ENCODE measurements at places on chromosomes 2 and 18.

- DNase-seq, result no peak
Observed at GRCh38 chr2:121485039-121485438, 45.6 kb upstream of the RNU4ATAC start.

DNA sequence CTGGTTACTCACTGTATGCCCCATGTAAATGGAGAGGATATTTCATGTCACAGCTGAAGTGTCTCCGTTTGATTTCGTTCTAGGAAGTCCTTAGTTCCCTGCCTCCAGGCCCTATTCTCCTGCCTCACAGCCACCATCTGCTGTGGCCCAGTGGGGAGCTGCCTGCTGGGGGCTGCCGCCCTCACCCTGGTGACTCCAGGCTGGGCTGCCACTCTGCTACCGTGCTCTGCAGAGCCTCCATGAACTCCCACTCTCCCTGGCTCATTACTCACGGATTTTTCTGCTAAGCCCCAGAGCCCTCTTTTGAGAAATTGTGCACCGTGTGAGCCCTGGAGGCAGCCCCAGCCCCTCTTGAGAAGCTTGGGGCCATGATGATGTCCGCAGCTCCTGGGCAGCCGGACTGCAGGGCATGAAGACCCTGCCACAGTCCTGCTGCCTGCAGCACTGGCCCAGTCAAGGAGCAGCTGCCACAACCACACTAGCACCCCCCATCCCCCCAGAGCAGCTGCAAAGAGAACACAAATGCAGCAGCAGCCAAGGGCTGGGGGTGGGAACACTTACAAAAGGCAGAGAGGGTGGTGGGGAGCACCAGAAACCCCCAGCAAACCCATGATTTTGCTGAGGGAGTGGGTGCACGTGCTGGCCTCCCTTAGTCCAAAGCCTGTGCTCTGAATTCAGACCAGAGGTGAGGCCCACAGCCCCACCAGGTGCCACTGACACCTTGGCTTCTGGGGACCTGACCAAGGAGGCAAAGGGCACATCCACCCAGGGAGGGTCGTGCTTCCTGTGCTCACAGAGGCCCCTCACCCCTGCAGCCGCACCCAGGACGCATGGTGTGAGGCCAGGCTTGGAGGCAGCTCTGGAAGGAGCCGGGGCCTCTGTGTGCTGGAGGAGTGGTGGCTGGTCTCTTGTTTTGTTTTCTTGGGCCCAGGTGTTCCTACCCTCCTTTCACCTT is 270.2 kb upstream of the RAB6C start:
- no peak for DNase-seq

- DNase-seq, result no peak
Observed at GRCh38 chr2:169159686-169160085, 90.3 kb downstream of the DHRS9 start.

DNA sequence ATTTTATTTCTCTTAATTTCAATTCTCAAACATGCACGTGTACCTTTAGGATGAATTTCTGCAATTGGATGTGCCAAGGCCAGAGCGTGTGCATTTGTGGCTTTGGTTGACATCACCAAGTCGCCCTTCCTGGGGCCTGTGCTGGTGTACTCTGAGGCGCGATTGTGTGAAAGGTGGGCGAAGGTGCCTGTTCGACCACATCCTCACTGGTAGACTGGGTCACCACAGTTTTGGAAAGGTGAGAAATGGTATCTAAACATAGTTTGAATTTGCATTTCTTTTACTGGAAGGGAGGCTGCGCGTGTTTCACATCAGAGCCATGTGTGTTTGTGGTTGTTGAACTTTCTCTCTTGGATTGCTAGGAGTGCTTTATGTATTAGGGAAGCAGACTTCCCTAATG is 89.8 kb downstream of the LDLRAD4 start:
- no peak for DNase-seq

- no peak for DNase-seq
Observed at GRCh38 chr2:143468341-143468888, 339.2 kb downstream of the ARHGAP15 start.

GRCh38 chr18:79529296-79529695 is 133.6 kb downstream of the NFATC1 start:
- no peak for DNase-seq

GRCh38 chr18:9594823-9595596 is 19.3 kb downstream of the PPP4R1 start:
- no peak for DNase-seq

GRCh38 chr2:51256736-51257135 is 224.8 kb upstream of the NRXN1 start:
- no peak for DNase-seq

GRCh38 chr2:172472446-172473033 is 45.2 kb downstream of the ITGA6 start:
- no peak for DNase-seq

- peak; percentile 47 for DNase-seq
Observed at GRCh38 chr2:100008956-100009355, 133.4 kb downstream of the AFF3 start.

DNA sequence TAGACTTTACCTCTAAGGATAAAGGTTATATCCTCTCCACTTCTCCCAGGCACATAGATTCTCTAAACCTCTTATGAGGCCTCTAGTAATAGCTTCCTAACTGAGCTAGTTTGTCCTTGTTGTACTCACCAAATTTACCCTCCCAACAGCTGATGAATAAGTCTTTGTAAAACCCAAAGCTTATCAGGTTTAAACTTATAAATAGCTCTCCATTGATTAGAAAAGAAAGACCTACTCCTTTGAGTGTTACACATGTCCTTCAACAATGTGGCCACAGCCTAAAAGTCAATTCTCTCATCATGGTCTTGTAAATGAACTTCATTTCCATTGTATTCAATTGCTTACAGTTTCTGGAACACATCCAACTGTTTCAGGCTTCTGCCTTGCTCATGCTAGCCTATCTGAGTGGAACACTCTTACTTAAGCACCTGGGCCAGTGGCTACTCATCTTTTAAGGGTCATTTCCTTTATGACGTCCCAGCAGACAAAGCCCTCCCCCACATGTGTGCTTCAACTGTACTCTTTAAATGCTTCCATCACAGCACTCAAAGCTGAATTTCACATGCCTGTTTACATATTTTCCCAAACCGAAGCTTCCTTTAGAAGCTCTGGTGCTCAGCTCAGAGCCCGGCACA is 131.6 kb downstream of the CDH2 start:
- DNase-seq, result no peak

- DNase-seq, result no peak
Observed at GRCh38 chr2:36539631-36540030, 58.3 kb downstream of the FEZ2 start.

DNA sequence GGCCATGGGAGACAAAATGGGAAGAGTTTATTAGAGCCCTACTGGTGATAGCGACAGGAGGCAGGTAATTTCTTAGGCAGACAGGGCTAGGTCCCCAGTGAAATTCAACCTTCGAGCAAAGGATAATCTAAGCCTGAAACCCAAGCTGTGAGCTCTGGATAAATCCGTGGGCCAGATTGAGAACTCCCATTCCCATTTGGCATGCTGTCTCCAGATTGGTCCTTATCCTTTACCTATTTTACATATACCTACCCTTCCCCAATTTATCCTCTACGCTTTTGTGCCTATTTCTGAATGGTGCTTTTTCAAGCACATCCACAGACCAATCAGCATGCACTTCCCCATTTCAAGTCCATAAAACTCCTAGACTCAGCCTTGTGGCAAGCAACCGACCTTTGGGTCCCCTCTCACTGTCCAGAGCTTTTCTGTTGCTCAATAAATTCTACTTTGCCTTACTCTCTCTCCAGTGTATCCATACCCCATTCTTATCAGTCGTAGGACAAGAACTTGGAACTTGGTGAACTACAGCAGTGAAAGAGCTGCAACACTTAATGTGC is 268.0 kb downstream of the MYCN start:
- DNase-seq, result no peak

GRCh38 chr2:168912901-168913369 is 11.8 kb downstream of the G6PC2 start:
- no peak for DNase-seq

GRCh38 chr2:43818761-43819160 is 19.9 kb downstream of the ABCG5 start:
- DNase-seq, result peak; percentile 78

DNA sequence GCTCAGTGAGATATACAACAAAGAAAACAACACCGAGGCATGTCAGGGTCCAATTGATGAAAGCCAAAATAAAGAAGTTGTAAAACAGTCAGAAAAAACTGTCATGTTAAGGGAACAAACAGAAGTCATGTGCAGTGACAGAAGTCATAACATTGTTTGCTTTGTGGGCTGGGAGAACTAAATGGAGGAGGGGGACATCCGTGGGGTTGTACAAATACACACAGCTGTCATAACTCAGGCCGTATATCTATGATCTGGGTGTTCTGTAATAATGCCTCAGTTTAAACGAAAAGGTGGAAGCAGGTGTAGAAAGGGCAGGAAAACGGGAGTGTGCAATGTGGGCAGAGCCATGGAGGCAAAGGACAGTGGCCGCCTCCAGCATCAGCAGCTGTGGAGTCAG is 27.3 kb downstream of the TIMM21 start:
- no peak for DNase-seq

GRCh38 chr2:117794668-117795067 is 19.8 kb upstream of the DDX18 start:
- no peak for DNase-seq

GRCh38 chr2:60109744-60110143 is 443.7 kb downstream of the BCL11A start:
- DNase-seq, result no peak

DNA sequence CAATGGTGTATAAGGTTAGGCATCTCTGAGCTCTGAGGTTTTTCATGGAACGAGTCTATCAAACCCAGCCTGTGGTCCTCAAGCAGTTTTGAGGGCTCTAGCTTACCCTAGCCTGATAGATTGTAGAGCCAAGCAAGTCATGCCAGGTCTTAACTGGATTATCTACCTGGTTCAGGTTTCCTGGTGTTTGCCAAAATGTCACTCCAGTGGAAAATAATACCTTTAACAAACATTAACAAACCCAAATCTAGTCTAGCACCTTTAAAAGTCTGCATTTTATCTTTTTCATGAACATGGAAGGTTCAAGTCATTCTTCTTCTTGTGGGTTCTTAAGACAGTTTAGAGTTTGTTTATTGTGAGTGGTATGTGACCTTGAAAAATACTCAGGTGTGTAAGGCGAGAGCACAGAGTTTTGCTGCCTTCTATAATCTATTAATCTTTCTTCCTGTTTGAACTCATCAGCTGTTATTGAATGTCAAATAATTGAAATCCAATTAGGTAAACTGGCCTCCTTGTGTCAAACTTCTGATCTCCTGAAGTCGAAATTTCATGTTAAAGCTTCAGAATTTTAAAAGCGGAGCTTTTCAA is 13.4 kb upstream of the ADGRF3 start:
- no peak for DNase-seq

DNA sequence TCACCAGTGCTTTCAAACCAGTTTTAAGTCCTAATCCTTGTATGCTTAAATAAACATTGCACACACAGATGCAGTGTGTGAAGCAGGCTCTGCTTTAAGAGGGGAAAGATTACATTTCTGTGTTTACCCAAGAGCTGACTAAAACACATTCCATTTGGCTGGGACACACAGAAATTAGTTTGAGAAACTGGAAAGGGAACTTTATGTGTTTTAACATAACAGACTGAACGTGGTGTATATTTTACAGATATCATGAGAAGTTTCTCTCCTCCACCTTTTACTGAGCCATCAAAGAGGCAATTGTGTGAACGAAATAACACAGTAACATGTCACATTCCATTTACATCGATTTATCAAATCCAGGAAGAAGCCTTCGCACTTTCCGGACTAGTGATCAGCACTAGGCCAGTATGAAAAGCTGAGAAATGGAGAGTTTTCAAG is 121.8 kb downstream of the MAIP1 start:
- no peak for DNase-seq

- no peak for DNase-seq
Observed at GRCh38 chr2:36859366-36859792, 107.0 kb downstream of the STRN start.

DNA sequence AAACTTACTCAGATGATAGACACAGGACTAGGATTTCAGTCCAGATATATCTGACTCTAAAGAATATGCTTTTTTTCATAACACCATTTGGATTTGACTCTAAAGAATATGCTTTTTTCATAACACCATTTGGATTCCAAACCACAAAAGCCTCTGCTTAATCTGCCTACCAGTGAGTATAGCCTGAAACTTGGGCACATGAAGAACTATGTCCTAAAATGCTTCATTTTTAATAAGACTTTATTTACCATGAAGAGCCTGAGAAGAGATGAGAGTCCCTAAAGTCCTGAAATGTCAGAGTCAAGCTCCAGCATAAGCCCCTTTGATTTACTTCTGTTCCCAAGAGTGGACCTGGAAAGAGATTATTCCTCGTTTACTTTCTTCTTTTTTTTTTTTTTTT is 54.5 kb upstream of the STPG4 start:
- DNase-seq, result no peak

DNA sequence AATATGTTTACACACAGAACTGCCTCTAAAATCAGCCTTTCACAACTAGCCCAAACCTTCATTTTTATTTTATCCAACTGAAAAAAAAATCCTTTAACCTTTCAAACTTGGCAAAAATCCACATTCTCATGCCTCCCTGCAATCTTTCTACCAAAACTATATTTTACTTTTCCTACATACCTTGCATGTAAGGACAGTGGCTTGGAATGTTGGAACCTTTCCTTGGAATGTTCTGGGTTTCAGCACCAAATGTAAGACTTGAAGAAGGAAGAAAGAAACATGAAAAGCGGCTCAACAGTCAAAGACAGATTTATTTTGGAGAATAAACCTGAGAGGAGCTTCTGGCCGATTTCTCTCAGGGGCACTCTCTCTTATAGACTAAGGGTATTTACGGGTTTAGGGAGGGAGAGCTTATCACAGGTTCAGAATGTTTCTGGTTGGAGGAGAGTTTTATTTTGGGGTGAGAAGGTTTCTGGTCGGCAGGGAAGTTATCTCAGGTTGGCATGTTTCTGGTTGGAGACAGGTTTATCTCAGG is 79.7 kb downstream of the RRM2 start:
- no peak for DNase-seq

DNA sequence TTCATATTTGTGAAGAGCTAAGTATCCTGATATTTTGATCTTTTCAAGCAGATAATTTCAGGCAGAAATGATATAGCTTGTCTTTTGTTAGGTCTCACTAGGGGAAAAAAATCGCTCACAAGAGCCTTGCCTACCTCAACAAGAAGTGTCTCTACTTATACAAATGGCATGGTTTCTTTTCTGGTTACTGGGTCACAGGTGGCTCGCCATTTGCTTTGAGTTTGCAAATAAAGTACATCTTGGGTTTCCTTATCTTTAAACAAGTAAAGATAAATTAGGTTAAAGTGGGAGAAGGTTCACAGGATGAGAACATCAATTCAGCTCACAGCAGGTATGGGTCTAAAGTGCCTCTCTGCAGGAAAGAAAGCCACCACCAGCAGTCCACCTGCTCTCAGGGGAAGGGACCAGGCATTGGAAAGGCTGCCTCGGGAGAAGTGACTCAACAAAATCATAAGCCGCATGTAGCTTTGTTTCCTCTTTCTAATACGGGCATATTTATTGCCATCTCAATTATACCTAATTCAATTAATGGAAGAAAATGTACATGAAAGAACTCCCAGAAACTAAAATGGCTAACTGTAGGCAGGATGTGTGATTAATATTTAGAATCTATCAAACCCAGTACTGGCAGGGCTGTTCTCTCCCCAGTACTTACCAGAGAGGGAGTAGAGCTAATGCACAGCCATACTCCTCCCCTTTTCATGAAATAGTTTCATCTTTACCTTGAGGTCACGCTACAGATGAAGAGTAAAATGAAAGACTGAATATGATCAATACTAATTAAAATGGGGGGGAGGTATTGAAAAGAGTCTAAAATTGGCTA is 28.3 kb downstream of the CDC42EP3 start:
- DNase-seq, result peak; percentile 26

Data from inflammatory macrophage (primary cell).